ENCODE measurements at places on chromosomes 3 and 15.

GRCh38 chr3:18378218-18378617 lies 46.9 kb downstream of the SATB1 start:
- DNase-seq, result no peak

- no peak for DNase-seq
These were observed 119.0 kb downstream of the BBX start for GRCh38 chr3:107641572-107642307.

- DNase-seq, result no peak
These were observed 16.7 kb upstream of the DLL4 start for GRCh38 chr15:40912478-40912877.

DNA sequence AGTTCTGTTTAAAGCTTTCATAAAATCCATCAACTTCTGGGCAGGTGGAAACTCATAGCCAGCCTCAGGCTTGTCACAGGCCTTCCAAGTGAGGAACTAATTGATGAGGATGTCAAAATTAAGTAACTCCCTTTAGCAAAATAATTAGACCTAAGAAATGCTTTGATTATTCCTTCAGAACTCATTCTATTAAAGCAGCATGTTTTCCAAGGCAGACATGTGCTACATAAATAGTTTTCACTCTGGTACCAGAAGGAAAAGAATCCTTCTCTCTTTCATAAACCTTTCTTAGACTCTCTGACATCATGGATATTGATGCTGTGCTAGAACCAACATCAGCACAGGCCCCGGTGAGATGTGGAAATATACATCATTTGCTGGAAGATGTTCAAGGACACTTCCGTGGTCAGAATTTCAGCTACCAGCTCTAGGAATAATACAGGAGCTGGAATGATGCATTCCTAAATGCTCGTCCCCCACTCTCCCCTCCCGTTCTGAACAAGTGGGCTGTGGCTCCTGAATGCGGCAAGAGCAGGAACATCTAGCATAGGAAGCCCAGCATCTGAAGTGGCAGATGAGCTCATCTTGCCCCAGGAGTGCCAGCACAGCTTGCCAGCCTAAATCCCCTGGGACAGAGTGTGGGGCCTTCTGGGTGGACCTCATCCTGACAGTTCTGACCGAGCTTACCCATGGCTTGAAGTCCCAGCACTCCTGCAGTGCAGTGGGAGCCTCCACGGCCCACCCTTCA lies 82.4 kb downstream of the WWTR1 start:
- peak; percentile 93 for DNase-seq

DNA sequence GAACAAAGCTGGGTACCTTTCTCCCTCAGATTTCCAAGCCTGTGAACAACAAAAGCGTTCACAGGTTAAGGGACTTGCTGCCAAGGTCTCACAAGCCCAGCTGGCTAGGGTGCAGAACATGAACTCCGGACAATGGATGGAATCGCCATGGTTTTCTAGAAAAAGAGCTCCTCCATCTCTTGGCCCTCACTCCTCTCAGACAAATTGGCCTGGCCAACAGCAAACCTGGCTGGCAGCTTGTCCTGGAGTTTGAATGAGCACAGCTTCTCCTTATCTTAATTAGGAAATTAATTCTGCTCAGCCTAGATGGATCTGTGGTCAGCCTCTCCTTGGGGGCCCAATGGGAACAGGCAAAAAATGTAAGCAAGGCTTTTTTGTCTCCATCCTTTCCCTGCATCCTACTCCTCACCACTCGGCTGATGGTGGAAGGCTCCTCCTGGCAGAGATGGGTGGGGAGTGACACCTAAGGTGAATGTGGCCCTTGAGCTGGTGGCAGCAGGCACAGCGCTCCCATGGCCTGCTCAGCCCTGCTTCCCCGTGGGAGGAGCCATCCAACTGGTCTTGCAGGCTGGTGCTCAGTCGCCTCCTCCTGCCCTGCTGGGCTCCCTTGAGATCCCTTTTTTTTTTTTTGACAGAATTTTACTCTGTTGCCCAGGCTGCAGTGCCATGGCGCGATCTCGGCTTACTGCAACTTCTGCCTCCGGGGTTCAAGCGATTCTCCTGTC lies 5.8 kb downstream of the KLHL25 start:
- DNase-seq, result no peak

DNA sequence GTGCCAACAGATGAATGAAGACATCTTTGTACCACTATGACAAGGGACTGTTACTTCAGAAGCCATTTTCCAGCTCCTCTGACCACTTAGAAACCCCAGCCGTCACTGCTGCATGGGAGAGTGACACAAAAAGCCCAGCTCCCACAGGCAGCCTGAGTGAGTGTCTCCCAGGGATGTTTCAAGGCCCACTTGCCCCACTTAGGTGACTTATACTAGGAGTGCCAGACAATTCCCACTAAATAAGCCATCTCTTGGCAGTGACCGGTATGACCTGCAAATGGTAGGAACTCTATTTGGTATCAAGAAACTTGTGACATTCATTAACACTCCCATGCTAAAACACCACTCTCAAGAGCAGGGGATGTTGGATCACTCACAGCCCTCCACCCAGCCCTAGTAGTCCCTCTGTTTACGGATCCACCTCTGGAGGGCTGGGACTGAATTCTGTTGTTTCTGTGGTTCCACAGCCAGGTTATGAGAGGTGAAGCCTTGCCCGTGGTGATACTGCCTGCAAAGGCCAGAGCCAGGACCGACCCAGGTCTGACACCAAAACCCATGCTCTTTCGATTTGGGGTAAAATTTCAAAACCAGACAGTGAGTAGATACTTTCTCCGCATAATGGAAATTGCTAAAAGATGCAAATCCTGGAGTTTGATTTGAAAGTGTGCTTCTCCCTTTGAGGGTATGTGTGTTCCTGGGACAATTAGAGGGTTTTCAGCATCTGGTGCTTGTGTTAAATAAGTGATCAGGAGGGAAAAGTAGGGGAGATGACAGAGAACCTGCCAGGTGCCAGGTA lies 14.5 kb downstream of the RBP1 start:
- no peak for DNase-seq

DNA sequence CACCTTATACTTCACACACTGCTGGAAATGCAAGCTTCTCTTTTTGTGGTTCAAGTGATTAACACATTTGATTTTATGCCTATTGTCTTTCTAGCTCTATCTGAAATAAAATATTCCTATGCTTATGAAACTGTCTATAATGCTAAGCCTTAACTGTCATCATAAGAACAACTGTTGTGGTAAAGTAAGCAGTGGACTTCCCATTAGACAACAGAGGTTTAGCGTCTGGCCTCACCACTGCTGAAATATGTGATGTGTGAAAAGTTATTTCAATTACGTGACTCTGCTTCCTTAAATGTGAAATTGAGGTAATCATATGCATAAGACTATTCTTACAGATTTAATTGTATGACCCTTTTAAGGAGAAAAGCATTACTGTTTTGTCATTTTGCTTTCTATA lies 140.2 kb upstream of the LYSMD4 start:
- no peak for DNase-seq

- no peak for DNase-seq
These were observed 18.9 kb upstream of the GREM1 start for GRCh38 chr15:32698773-32699390.

DNA sequence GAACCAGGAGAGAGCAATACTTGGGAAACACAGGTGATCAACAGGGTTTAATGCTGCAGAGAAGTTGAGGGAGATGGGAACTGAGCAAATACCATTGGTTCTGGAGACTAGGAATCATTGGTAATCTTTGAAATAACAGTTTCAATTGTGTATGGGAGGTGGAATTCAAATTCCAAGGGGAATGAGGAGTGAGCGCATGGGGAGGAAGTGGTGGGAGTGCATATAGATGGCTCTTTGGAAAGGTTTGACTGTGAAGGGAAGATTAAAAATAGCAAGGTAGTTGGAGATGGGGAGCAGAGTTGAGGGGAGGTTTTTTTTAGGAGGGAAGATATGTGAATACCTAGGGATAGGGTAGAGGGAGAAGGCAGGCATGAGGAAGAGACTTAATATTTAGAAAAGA lies 51.1 kb upstream of the ROPN1 start:
- no peak for DNase-seq

DNA sequence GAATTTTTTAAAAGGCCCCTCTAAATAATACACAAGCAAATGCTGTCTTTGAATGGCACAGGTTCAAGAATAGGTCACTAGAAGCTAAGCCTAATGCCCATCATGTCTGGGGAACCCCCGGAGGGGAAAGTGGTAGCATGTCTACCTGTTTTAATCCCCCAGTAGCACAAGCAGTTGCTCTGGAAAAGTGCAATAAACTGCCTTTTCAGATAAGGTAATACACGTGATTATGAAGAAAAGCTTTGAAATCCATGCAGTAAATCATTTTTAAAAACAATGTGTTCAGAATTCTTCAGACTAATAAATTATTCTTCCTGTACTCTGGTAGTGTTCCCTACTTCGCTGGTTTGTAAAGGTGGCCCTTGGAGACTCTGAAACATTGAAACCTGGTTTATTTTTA lies 922.2 kb downstream of the ROBO1 start:
- no peak for DNase-seq

GRCh38 chr15:78951841-78952238 lies 7.0 kb upstream of the CTSH start:
- DNase-seq, result no peak

DNA sequence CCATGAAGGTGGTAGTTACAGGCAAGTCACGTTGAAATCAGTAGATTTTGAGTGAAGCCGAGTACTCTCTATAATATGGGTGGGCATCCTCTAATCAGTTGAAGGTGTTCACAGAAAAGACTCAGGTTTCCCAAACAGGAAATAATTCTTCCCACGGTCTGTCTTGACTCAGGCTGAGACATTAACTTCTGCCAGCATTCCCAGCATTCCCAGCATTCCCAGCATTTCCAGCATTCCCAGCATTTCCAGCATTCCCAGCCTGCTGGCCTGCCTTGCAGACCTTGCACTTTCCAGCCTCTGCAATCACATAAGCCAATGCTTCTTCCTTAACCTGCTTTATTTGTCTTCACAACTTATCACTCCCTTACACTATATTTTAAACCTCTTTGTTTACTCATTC lies 542.3 kb upstream of the ROBO2 start:
- DNase-seq, result peak; percentile 37

- no peak for DNase-seq
These were observed 448.1 kb upstream of the ZNF385D start for GRCh38 chr3:22199095-22199494.

DNA sequence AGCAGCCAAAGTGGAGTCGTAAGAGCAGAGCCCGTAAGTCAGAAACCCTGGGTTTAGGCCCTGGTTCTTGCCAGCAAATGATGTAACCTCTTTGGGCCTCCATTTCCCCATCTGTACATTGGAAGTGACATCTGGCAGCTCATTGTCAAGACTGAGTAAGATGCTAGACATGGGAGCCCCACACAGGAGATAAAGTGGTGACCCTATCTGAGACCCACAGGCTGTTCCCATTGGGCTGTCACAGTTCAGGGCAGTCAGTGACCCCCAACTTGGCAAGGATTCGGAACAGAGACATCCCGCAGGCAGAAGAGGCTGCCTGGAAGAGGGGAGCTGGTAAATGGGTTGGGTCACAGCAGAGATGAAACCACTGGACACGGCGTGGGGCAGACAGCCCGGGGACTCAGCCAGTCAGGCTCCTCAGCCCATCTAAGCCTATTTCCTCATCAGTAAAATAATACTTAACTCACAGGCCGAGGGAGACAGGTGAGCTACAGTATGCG lies 1.8 kb downstream of the CLN6 start:
- no peak for DNase-seq

- DNase-seq, result no peak
These were observed 26.0 kb upstream of the UBE3A start for GRCh38 chr15:25464784-25465183.

- DNase-seq, result peak; percentile 66
These were observed 199.6 kb downstream of the FMN1 start for GRCh38 chr15:32994810-32995424.

- no peak for DNase-seq
These were observed 41.8 kb downstream of the GRK7 start for GRCh38 chr3:141804778-141805639.

DNA sequence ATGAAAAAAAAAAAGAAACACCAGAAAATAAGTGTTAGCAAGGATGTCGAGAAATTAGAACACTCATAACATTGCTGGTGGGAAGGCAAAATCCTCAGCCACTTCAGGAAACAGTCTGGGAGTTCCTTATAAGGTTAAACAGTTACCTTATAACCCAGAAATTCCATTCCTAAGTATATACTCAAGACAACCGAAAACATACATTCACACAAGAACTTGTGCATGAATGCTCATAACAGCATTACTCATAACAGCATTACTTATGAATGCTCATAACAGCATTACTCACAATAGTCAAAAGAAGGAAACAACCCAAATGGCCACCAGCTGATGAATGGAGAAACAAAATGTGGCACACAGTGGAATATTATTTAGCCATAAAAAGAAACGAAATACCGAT lies 34.8 kb upstream of the DCP1A start:
- DNase-seq, result peak; percentile 12

- DNase-seq, result peak; percentile 43
These were observed 32.2 kb downstream of the GPR176 start for GRCh38 chr15:39887832-39888231.

GRCh38 chr3:157163217-157163953 lies 3.4 kb upstream of the CCNL1 start:
- no peak for DNase-seq

GRCh38 chr3:158725348-158726011 lies 6.8 kb downstream of the RARRES1 start:
- peak; percentile 98 for DNase-seq

DNA sequence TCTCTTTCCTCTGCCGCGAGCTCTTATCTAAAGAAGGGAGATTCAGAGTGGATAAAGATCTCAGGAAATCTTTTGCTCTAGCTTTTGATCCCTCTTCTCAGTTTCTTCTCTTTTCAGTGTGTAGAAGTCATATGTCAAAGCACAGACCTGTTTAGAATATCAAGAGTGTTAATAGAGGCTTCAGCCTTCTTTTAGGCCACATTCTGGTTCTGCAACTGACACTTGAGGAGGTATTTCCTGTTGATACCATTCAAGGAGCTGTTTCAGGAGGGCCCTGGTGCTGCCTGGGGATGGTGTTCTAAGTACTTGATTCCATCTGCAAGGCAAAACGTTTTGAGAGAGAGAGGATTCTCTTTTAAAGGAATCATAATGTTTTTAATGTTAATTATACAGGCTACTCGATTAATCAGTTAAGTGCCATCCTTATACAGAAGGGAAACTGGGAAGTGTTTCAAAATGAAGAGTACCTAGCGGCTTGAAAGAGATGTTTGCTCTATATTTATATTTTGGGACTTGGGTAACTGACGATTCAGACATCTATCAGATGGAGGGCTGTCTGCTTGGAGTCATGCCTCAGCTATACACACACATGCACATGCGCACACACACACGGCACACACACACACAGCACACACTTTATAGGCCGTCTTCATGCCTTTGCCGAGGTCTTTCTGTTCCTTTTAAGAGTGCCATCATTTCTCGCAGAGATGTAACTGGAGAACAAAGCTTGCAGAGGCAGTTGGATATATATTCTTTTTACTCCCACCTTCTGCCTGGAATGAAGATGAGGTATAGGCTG lies 313.9 kb downstream of the PTPRG start:
- peak; percentile 48 for DNase-seq

All from fibroblast of skin of abdomen (primary cell).